ENCODE measurements at places on chromosomes 4 and X.
A peak's percentile ranks its signal among the peaks of the same experiment; 100 is the strongest.

GRCh38 chrX:134484039-134484438, 24.1 kb downstream of the HPRT1 start:
- no peak for DNase-seq

DNA sequence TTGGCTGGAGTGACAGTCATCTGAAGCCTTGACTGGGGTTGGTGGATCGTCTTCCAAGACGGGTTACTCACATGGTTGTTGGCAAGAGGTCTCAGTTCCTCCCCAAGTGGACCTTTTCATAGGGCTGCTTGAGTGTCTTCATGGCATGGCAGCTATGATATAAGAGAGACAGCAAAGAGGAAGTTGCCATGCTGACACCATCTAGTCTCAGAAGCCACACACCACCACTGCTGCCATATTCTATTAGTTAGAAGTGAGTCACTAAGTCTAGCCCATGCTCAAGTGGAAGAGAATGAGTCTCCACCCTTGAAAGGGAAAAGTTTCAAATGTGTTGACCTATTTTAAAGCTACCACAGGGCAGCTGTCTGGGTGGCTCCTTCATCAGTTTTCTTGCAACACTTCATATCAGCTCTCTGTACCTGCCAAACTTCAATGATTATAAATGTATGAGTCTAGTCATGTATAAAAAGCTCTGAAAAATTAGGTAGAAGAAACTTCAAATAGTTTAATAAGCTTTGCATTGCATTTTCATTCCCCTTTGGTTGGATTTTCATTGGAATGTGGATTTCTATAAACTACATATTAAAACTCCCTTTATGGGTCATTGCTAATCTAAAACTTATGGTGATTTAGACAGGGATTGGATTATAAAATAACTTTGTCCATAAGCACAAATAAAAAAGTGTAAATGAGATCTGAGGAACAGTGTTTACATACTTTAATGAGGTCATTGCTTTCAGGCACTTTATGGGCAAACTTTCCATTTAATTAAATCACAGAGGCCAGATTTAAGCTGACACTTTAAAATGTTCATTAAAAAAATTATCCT, 68.0 kb upstream of the ATXN3L start:
- DNase-seq = no peak

DNA sequence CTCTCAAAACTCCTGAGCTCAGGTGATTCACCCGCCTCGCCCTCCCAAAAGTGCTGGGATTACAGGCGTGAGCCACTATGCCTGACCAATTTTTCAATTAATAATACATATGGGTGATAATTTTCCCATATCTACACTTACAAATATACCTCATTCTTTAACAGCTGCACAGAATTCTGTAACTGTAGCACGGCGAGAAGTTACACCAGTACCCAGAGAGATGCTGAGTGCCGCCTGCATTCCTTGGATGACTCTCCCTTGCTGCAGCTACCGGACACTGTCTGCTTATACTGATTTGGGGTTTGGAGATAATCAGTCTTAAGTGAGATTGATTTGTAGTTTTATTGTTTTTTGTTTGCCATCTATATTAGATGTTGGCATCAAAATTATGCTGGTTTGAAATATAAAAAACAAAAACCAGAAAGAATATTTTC, 5.8 kb downstream of the TIFA start:
- no peak for DNase-seq

GRCh38 chrX:33134164-33134563, 77.2 kb downstream of the DMD start:
- no peak for DNase-seq

GRCh38 chr4:99808260-99808857, 8.3 kb upstream of the DAPP1 start:
- peak; percentile 77 for DNase-seq

- no peak for DNase-seq
These were observed 38.3 kb downstream of the DCTD start for GRCh38 chr4:182878633-182879495.

- DNase-seq = peak; percentile 6
These were observed 113.9 kb upstream of the VAMP7 start for GRCh38 chrX:155767051-155767875.

- no peak for DNase-seq
These were observed 113.5 kb upstream of the TTC29 start for GRCh38 chr4:147059064-147059731.

GRCh38 chr4:84319124-84319523, 180.0 kb downstream of the NKX6-1 start:
- no peak for DNase-seq

GRCh38 chrX:22399437-22400192, 126.9 kb downstream of the CBLL2 start:
- no peak for DNase-seq

GRCh38 chrX:44173219-44173618, 170.3 kb downstream of the EFHC2 start:
- DNase-seq = no peak

DNA sequence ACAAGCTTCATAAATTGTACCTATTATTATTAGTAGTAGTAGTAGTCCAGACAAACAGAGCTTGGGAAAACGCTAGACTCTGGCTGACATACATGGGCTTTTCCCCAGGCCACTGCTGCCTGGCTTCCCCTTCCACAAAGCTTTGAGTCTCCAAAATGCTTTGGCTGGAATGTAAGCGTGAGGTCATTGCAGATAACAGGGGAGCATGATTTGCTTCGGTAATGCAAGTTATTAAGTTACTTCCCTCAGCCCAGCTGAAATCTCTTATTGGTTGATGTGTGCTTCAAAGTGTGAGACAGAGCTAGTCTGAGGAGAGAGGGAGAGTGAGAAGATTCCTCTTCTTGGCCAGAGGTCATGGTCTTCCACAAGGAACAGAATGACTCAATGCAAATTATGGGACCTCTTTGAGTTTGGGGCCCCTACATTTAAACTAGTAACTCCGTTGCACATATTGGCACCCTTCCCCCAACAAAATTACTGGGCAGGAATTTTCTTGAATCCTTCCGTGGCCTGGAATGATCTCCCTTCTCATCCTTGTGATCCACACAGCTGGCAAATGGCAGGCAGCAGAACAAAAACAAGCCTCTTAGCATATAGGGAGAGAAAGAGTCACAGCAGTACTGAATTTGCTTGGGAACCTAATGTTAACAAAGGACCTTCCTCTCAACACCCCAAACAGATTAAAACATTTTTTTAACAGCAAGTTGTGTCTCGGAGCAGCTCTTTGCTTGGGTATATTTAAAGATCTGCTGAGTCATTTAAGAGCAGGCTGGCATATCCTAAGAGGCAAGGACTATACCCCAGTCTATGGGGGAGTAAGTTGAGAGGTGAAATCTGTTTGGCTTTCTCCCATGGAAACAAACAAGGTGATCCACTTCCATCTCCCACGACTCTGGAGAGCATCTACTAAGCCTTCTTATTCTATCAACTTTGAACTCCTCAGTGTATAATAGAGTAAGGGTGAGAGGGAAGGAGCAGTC, 19.9 kb downstream of the AR start:
- DNase-seq = no peak

DNA sequence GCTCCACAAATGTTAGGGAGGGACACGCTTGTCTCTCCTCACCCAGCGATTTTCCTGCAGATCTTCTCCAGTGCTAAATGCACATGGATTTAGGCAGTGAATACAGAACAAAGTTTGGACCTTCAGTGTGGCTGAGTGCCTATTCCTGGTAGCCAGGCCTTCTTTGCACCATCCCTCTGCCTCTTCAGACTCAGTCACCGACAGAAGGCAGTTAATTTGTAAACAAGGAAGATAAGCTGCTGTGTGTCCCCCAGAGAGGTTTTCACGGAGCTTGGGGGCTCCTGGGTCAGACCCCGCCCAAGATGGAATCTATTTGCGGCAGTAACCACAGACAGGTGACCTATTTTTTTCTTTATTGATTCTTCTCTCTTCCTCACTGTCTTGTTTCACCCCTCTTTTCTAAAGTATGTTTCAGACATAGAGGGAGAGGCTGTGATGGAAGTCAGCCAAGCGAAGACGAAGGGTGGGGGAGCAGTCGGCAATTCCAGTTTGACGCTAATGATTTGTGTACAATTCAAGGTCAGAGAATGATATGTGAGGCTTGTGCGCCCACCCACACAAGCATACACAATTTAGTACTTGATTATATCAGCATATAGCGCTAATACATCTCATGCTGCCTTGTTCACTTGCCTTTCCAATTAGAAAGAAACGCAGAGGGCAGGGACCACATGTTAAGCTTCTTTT, 200.8 kb downstream of the MGST2 start:
- DNase-seq = no peak

DNA sequence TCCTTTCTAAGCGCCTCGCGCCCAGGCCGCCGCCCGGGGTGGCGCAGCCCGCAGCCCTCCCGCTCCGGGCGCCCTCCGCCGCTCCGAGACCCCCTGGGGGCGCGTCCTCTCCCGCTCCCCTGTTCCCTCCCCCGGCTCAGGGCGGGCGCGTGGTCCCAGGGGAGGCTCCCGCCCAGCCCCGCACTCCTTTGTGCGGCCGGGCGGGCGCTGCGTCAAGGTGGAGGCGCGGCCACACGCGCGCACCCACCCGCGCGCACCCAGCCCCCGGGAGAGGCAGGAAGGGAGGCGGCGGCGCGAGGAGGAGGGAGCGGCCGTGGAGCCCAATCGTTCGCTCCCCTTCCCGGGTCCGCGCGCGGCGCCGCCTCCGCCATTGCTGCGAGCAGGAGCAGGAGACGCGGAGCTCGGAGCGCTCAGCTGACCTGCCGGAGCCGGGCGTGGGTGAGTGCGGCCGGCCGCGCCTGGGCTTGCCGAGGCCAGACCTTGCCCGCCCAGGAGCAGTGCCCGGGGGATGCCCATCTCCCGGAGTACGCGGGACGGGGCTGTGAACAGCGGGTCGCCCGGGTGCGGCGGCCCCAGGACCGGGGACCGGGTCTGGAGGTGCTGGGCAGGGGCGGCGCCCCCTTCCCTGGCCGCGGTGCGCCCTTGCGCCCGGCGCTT, at the start of gene NSG1:
Gene NSG1, plus strand, starts transcription at position 367 of the 657 bp plus-strand sequence. CDS start 528 bp downstream, outside the sequence.
- peak; percentile 43 for DNase-seq

- DNase-seq = no peak
These were observed 9.9 kb downstream of the HMX1 start for GRCh38 chr4:8861576-8862295.
